ENCODE measurements at places on chromosomes 5 and 9. TPM values are rescaled to one million over a fixed set of nuclear protein-coding genes. Genes with fewer than 3 reads are reported as not detected.

Gene SLC6A19
- not detected for total RNA-seq

DNA sequence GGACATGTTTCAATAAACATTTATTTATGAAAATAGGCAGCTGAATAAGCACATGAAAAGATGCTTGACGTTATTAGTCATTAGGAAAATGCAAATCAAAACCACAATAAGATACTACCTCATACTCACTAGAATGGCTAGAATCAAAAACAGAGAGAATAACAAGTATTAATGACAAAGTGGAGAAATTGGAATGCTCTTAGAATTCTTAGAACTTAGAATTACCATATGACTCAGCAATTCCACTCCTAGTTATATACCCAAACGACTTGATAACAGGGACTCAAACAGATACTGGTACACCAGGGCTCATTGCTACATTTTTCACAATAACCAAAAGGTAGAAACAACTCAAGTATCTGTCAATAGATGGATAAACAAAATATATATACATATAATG, 15.1 kb upstream of the TRIM36 start:
- no peak for DNase-seq

- no peak for DNase-seq
These were observed 10.4 kb upstream of the ACTBL2 start for GRCh38 chr5:57493034-57493433.

- DNase-seq, result no peak
These were observed 221.8 kb upstream of the TUT7 start for GRCh38 chr9:86575825-86576525.

Data from neural crest cell (in vitro differentiated cells).